M059J (cell line): ENCODE measurements at places on chromosomes 1 and 21.

DNA sequence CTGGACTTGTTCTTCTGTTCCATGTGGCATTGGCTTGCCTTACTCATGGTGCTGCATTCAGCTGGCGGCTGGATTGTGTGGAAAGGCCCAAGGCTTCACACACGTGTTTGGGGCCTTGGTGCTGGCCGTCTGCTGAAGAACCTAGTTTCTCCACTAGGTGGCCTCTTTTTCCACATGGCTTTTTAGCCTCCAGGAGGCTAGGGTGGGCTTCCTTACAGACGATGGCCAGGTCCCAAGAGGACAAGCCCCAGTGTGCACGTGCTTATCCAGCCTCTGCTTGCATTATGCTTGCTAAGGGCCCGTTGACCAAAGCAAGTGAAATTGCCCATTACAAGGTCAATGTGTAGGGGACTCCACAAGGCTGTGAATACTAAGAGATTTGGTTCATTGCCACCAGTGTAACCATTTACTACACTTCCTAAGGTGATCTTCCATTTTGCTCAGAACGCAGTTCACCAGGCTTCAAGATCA, 47.5 kb upstream of the FOXO6 start:
- DNase-seq: no peak

DNA sequence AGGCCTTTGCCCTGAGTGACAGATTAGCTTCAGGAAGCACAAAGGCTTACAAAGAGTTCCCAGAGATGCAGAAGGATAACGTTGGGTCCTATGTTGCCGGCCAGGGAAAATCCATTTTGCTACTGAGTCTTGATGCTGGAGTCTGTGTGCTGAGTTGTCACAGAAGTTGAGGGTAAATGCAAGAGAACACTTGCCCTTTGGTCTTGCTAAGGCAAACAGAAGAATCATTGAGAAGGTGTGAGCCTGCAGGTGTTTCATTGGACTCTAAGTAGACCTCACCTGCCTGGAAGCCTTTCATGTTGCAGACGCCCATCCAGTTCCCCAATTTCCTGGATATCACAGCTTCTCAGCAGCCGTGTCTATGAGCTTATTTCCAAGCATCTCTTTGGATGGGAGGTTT, 105.2 kb downstream of the PCP4 start:
- no peak for DNase-seq

DNA sequence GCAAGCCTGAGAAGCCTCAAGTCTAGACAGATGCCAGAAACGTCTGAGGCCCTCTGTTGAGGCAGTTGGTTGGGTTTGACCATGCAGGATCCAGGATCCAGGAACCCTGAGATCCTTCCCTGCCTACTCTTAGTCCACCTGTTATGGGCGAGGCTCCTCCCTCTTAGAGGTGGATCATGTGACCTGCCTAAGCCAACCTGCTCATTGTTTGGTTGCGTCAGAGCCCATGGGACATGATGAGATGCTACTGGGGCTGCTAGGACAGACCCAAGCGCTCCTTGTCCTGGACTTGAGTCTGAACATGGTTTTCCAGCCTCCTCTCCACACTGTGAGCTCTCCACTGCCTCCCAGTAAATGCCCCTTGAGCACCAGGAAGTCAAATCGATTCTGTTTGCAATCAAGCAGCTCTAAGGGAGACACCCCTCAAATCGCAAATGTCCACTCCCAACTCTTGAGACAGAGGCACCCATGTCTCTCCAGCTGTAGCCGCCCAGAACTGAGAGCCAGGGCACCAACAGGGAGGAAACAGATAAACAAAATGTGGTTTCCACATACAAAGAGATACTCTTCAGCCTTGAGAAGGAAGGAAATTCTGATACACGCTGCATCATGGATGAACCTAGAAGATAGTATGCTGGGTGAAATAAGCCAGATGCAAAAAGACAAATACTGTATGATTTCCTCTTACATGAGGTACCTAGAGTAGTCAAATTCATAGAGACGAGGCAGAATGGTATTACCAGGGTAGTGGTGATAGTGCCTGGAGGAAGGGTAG, 31.7 kb upstream of the WNT4 start:
- no peak for DNase-seq

GRCh38 chr1:91613595-91613994, 112.9 kb downstream of the CDC7 start:
- no peak for DNase-seq

DNA sequence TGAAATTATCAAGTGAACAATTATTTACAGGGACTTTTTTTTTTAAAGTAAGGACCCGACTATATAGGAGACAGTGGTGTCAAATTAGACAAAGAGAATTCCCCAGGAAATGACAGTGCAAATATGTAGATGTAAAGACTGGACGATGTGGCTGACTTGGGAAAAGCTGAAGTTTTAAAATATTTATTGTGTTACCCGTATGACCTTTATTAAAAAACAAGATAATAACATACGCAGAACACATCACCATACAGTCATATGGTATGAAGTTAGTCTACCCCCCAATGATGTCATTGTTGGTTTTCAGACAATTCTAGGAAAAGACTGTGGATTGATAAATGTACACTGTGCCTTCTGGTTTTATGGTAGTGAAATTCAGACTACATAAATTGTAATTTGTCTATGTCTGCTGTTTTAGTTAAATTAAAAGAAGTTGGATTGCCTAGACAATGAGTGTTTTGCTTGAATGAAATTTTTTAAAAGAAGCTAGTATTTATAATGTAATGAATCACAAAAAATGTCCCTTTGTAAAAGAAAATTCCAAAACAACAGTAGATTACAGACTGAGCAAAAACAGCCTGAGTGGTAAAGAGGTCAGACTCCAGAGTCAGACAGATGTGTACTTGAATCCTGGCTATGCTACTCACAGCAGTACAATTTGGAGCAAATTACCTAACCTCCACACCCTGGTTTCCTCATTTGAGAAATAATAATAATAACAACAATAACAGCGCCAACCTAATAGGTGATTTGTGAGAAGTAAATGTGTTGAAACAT, 15.5 kb upstream of the PDC start:
- DNase-seq: no peak

DNA sequence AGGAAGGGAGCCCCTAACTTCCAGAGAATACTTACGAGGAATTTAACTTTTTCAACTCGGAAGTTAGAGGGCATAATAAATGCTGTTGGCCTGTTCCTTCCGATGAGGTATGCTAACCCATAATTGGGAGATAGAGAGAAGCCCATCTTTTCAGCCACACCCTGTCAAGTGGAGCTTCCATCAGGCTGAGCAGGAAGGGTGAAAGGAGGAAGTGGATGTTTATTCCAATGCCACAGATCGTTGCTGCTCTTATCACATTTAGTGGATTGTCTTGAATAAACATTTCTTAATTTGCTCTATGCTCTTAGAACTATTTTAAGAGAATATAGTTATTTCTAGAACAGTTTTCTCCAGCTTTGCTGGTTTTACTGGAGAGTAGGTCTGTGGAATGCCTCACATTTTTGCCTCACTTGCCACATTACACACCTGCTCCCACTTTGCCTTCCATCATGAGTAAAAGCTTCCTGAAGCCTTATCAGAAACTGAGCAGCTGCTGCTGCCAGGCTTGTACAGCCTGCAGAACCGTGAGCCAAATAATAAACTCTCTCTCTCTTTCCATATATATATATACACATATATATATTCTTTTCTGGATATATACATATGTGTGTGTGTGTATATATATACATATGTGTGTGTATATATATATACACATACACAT, 60.0 kb upstream of the RGS21 start:
- DNase-seq: no peak

- no peak for DNase-seq
These were observed 34.4 kb downstream of the NID1 start for GRCh38 chr1:236030534-236030933.

GRCh38 chr1:17909634-17910033, 154.5 kb downstream of the ACTL8 start:
- peak; percentile 11 for DNase-seq

- peak; percentile 99 for DNase-seq
These were observed 110.5 kb downstream of the HHAT start for GRCh38 chr1:210438928-210439841.

GRCh38 chr1:94012708-94013366, 103.6 kb upstream of the GCLM start:
- no peak for DNase-seq

GRCh38 chr1:23484253-23485001, 448 bp upstream of the ASAP3 start:
- DNase-seq: peak; percentile 87

GRCh38 chr21:42566524-42567213, 53.0 kb downstream of the SLC37A1 start:
- DNase-seq: no peak

DNA sequence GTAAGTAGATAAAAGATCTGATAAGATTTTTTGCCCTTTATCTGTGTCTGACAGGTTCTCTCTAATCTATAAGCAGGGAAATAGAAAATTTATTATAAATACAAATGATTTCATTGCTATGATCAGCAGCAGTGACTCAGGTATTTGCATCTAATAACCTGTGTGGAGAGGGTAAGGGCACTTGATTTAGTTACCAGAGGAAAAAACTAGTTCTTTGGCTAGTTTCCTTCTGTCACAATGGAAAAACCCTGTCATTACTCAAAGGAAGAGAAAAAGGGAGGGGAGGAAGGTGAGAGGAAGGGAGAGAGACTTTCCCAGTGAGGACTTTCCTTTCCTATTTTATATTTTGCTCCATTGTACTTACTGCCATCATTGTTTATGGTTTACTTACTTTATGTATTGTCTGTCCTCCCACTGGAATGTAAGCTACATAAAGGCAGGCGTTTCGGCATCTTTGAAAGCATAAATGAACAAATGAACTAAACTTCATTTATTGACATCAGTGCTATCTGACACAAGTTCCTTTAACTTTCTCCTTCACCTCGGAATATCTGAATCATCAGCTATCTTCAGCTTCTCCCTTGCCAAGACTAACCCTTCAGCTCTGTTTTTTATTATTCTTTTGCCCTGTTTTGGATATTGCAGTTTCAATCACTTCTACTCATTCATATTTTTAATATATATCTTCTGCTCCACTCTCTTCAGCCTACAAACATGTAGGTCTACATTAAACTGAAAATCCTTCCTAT, 34.9 kb downstream of the WDR3 start:
- peak; percentile 25 for DNase-seq

DNA sequence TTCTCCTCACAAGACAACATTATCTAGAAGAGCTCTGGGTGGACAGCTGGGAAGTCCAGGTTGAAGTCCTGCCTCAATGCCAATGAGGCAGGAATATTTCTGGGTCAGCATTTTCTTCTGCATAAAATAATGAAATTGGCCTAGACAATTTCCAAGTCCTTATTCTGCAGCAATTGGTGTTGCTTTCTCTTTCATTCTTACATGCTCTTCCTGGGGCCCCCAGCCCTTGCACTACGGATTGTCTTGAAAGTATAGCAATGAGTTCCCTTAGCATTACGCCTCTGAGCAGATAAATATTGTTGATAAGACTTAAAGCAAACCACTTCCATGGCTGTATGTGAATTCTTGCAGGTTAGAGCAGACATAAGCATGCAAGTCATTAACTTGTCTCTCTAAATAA, 188.5 kb downstream of the TGFBR3 start:
- DNase-seq: no peak

- peak; percentile 99 for DNase-seq
These were observed 135.5 kb downstream of the HIVEP3 start for GRCh38 chr1:41783189-41783639.

DNA sequence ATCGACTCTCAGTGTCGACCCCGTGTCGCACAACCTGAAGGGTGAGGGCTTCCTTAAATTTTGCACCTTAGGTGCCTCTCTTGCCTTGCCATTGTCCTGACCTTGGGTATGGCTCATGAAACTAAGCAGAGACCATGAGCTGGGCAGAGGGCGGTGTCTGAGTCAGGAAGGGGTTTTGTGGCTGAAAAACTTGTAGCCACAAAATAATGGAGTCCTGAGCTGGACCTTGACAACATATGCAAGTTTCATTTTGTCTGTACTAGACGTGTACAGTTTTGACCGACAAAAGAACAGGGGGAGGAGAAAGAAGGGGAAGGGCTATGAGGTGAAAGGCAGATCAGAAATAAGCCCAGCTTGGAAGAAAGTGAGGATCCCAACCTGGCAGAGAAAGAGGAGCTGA, 8.3 kb upstream of the RUNX1 start:
- no peak for DNase-seq

- DNase-seq: no peak
These were observed 122.9 kb upstream of the ARHGEF16 start for GRCh38 chr1:3331564-3331963.

DNA sequence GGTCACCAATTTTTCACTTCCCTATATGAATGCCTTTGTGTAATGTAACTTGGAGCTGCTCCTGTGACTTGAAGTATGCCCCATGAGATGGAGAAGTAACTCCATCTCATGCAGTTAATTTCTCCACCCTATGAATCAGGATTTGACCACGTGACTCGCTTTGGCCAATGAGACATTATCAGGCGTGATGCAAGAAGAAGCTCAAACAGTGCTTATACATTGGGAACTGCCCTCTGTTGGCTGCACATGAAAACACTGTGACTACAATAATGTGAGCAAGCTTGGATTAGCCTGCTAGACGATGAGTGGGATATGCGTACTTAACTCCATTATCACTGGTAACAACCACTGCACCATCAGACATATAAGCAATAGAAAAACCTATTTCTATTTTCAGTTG, 684.4 kb downstream of the PLA2G4A start:
- no peak for DNase-seq

DNA sequence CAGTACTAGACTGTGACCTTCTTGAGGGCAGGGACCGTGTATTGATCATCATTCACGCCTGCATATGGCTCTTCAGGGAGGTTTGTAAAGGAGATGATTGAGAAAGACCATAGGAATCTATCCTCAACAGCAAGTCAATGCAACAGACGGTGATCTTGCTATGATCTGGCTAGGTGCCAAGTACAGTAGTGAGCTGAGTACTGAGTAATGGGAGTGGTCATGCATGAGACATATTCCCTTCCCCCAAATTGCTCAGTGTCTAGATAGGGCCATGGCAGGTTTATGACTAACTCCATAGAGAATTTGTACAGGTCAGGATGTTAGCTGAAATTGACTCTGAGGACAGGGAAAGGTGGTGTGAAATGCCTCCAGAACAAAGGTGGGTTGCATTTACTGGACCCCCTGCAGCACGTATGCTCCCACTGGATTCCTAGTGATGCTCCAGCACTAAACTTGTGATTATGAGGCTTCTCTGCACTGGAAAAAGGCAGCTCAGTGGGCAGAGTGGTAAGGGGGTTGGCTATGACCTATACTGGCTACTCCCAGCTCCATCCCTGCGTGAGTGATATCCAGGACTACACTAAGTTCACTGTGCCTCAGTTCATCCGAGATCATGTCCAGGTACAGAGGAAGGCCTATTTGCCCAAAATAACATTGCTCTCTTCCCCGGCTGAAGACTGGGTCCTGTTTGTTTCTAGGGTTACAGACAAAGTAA, 37.2 kb downstream of the KCNJ6 start:
- peak; percentile 97 for DNase-seq

GRCh38 chr1:206417774-206418614, 52.3 kb upstream of the IKBKE start:
- no peak for DNase-seq
